ENCODE measurements at places on chromosomes 11 and 22.

DNA sequence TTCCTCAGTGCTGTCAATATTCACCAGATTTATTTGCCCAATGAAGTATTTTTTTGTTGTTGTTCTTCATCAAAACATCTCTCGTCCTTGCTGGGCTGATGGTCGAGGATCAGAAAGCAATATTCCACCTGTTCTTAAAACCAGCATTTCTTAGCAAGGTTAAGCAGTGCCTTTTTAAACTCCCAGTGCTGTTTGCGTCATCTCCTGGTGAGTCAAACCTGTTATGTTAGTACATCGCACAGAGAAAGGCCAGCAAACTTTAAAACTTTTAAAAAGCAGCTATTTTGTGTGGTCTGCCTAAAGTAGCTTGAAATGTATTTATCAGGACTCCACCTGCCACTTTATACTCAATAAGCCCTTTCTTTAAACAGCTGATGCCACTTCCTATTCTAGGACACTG, 802.0 kb downstream of the KCNA4 start:
- DNase-seq: no peak

GRCh38 chr11:69699213-69699612, 4.6 kb downstream of the FGF19 start:
- DNase-seq: no peak

DNA sequence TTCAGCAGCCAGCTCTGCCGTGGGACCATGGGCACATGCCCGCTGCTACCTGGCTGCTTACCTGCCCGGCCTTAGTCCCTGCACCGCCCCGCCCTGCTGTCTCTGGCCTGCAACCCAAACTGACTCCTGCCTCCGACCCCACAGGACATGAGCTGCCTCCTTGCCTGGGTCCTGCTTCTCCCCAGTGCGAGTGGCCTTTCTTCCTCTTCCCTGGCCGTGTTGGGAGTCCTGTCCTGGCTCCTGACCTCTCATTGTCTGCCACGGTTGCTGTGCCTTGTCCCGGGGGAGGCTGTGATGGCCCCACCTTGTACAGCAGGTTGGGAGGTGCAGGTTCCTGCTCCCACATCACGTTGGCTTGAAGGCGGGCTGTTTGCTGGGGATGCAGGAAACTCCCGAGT, 370.0 kb downstream of the TBC1D22A start:
- DNase-seq: no peak

DNA sequence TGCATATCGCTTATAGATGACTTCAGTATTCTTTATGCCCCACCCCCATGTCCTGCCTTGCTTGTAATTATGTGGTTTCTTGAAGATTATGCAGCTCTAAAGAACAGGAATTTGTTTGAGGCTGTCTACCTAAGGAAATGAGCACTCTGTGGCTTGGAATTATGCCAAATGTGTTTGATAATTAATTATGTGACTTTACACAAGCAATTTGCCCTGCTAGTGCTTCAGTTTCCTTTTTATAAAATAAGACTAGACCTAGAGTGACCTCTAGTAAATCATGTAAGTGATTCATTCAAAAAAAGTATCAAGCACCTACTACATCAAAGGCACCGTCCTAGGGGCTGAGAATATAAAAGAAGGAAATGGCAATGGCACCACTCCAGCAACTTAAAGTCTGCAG, 491.5 kb upstream of the KIRREL3 start:
- DNase-seq: no peak

DNA sequence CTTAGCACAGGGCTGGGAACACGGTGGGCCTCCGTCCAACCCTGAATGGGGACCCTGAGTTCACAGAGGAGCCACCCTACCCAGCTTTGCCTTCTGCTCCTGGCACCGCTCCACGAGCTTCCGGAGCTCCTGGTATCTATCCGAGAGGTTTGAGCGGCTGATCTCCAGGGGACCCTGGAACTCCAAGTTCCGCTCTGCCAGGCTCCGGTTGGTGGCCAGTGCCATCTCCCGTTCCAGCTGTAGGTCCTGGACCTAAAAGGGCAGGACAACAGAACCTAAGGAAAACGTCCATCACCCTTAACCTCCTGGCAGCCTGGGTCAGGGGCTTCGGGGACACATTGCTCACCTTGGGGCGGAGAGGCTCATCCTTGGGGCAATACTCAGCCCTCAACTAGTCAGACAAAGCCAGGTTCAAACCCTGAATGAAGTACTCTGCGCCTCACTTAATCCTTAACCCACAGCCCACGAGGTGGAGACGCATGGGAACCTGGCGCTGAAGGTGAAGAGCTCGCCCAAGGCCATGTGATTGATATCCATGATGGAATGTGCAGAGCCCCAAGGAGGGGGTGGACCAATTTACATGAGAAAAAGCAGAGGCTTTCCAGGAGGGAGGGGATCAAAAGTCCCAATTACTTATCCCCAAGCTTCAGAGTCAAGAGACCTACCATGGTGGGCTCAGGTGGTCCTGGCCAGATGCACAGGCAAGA, 27.1 kb downstream of the VPS37C start:
- no peak for DNase-seq

GRCh38 chr11:9351321-9351881, 33.1 kb upstream of the IPO7 start:
- DNase-seq: no peak

DNA sequence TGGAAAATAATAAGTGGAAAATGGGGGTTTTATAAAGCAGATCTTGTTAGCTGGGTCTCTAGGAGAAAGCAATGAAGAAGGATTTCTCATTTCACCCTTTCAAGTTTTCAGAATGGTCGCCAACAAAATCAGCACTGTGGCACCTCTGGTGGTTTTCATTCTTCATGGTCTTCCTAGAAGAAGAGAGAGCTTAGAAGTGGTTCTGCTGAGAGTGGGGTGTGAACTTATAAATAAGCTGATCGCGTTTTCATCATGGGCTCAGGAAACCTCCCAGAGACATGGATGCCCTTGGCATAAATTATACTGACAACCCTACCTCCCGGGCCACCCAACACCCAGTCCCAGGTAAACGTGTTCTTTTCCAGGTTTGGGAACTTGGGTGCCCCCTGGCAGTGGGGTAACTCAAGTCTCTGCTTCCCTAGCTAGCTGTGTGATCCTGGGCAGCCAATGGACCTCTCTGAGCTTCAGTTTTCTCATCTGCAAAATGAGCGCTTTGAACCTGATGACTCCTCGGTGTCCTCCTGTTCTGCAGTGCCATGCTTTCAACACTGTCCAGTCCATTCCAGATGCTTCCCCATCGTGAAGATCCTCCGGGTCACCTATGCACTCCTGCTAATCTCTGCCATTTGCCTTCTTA, 72.6 kb upstream of the GRAMD1B start:
- no peak for DNase-seq

DNA sequence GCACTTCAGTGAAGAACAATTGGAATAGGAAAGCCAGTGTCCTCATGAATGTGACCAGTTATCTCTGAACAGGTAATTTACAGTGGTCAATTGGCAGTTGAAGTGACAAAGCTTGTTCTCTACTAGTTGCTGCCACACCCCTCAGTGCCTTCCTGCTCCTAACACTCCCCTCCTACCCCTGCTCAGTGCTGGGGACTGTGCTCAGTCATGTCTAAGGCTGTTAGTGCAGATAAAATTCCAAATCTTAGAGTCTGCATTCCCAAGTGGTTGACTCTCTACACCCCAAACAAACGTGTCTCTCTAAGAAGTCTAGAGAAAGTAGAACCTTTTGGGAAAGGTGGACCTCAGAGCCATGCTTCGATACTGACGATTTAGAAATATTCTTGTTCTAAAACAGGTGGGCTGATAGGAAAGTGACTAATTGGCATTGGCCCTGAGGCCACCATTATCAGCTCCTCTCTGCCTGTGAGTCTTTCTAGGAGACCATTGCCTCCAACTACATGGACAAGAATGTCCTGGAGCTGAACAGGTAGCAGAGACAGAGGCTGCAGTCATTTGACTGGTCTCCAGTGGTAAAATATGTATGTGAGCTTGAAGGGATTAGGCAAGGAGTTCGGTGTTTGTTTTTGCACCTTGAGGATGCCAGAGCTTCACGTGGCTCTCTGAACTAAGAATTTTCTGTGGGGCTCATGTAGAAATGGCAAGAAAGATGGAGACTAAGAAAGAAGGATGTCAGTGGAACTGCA, 22.1 kb upstream of the NNMT start:
- DNase-seq: no peak

DNA sequence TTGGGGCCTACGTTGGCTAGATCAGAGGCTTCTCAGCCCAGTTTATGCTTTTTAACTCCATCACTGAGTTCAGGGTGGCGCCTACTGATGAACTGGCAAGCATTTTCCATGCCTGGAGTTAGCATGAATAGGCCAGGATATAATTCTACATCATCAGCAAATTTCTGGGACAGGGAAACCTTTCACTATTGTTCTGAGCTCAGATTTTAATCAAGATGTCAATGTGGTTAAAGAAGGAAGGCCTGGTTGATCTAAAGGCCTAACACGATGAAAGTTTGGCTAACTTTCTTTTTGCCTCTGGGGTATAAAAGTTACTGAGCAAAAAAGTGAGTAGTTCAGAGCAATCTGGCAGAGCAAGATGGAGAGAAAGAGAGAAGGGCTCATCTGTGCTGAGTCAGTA, 21.7 kb upstream of the IFITM3 start:
- no peak for DNase-seq

- DNase-seq: no peak
Measured at GRCh38 chr11:62507125-62507422, 39.5 kb downstream of the AHNAK start.

GRCh38 chr11:22624742-22625447, 728 bp downstream of the FANCF start:
- no peak for DNase-seq

DNA sequence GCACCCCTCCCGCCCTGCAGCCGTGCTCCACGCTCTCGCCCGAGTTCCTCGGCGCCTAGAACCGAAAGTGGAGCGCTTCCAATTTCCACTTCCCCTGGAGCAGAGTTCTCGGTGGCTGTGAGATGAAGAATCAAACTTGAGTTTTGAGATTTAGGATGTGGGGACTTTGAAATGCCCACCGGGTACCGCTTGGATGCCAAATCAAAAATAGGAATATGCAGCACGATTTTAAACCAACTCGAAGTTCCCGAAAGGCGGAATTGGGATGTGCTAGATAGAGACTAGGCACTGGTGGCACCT, 569 bp downstream of the POLA2 start:
- DNase-seq: no peak

GRCh38 chr11:32438346-32438865, 3.1 kb upstream of the WT1 start:
- DNase-seq: no peak

- no peak for DNase-seq
Measured at GRCh38 chr11:119196833-119197483, 9.2 kb upstream of the CBL start.
